ENCODE measurements at places on chromosomes 4 and X. TPM values are rescaled to one million over a fixed set of nuclear protein-coding genes. Genes with fewer than 3 reads are reported as not detected.

DNA sequence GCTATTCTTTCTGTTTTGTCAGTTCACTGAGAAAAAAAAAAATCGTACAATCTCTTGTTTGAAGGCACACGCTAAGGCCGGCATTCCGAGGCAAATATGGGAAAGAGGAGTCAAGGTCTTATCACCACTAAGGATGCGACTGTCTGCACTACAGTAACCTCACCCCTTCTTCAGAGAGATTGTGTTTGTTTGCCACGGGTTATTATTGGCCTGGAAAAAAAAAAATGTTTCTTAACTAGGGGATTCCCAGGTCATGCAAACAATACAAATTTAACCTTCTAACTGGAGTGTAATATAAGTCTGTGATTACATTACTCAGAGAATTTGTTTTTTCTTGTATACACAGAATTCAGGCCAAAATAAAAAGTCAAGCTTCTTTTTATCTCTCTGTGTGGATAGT is 168.3 kb downstream of the TMA16 start:
- DNase-seq = no peak

GRCh38 chr4:172950990-172951389 is 217.6 kb upstream of the GALNT7 start:
- no peak for DNase-seq

PPP1R3F gene
- total RNA-seq = 5.3 TPM

DNA sequence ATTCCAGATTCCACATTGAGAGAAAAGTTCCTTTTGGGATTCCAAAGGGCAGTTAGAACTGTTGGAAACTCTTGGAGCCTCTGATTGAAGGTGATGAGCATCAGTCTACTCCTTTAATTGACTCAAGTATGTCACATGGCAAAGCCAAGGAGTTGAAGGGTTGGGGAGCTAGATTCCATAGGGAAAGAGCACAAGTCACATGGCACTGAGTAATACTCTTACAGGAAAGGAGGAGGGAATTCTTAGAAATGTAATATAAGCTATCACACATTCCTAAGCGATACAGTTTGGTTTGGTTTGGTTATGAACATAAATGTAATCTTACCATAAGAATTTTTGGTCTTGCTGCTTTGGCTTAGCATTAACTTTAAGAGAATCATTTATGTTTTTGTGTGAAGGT is 15.7 kb downstream of the SPCS3 start:
- DNase-seq = no peak

- no peak for DNase-seq
Measured at GRCh38 chr4:118589471-118590055, 95.6 kb upstream of the METTL14 start.

ADH1B gene
- 97.3 TPM for total RNA-seq

GRCh38 chr4:874056-874455 is 48.1 kb upstream of the CPLX1 start:
- no peak for DNase-seq

- DNase-seq = no peak
Measured at GRCh38 chrX:133085785-133086184, 11.1 kb downstream of the USP26 start.

GRCh38 chrX:150573702-150574101 is 5.3 kb downstream of the MTM1 start:
- peak; percentile 60 for DNase-seq

GRCh38 chr4:86895692-86896488 is 3.7 kb upstream of the C4orf36 start:
- DNase-seq = no peak

PASD1 gene
- total RNA-seq = not detected

DNA sequence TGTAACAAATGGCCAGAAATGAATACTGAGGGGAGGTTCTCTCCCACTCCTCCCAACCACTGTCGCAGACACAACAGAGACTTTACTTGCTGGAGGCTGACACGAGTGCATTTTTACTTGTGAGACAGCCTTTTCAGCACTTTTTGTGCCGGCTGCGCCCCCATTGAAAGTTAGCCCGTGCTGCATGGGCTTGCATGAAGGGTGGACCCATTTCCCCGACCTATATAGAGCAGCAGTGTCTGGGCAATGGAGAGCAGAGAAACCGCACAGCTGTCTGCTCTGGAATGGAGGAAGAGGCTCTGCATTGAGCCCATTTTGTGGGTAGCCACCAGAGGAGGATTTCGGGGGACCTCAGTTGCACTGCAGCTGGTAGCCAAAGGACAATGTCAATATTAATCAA is 208.8 kb downstream of the UGT8 start:
- no peak for DNase-seq

DNA sequence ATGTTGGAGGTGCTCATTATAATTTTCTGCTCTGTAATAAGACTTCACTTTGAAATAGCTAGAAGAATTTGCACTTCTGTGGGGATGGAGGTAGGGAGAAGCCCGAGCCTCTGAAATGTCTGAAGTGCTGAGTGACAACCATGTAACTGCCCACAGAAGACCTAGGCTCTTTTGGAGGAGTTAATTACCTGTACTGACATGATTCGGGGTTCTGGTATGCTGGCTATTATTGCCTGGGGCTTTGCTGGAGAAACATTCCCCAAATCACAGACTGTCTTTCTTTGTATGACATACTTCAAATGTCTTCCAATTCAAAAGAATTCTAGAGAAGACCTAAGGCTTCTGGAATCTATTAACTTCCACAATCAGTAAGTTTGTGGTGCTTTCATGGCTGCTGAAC is 211.2 kb upstream of the POF1B start:
- DNase-seq = no peak

DNA sequence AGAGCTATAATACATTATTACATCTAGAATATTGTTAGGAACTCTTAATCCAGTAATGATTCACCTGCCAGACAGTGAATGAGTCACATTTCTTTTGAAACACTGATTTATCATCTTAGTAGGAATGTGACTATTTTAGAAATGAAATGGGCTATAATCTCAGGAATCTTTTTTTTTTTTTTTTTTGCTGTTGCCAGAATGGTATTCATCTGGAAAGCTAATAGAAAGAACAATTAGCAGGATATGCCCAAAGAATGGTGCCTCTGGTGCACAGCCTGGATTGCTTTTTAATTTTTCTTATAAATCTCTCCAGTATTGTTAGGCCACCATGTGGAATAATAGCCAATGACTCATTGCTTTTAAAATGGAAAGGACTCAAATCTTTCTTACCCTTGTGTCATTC is 181.1 kb upstream of the SMIM31 start:
- no peak for DNase-seq

- no peak for DNase-seq
Measured at GRCh38 chr4:151688785-151689043, 72.1 kb downstream of the GATB start.

GRCh38 chr4:135833529-135833928 is 1631.9 kb upstream of the PABPC4L start:
- no peak for DNase-seq

PDCL2 gene
- total RNA-seq = not detected

NAT8L gene
- total RNA-seq = 3.1 TPM

DNA sequence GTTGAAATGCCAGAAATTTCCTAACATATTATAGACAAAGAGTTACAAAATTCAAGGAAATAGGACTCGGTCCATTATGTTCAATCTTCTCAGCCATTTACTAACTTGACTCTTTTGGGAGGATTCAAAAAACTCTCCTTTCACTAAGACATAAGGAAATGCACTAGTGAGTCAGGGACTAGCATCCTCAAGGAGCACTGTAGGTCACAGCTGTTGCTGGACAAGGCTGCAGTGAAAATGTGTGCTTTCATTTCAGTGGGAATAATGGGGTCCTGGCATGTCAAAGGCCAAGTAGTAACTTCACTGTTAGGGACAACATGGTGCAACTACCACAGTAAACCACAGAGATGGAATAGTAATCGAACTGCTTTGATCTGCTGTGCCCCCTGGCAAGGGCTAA is 56.9 kb upstream of the ABCG2 start:
- DNase-seq = no peak

DNA sequence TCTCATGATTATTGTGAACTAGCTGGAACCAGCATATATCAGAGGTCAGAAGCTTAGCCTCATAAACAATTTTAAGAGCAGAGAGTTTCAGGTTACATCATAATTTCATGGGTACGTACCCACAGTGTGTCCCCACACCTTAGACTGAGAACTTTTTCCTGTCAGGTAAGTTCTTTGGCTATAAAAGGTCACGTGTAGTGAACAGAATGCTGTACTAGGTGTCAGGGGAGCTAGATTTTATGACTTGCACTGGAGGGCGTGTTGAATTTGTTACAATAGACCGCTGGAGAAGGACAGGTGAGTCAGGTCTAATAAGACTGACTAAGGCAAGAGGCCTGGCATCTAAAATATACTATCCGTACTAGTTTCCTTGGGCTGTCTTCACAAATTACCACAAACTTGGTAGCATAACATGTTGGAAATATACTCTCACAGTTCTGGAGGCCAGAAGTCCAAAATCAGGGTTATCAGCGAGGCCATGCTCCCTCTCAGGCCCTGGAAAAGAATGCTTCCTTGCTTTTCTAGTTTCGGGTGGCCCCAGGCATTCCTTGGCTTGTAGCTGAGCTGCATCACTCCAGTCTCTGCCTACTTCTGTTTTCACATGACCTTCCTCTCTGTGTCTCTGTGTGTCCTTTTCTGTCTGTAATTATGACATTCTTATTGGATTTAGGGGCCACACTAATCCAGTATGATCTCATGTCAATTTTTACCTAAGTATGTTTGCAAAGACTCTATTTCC is 512.0 kb upstream of the NR3C2 start:
- no peak for DNase-seq

SATL1 gene
- total RNA-seq = not detected

- DNase-seq = no peak
Measured at GRCh38 chr4:24489870-24490269, 94.5 kb downstream of the DHX15 start.

DNA sequence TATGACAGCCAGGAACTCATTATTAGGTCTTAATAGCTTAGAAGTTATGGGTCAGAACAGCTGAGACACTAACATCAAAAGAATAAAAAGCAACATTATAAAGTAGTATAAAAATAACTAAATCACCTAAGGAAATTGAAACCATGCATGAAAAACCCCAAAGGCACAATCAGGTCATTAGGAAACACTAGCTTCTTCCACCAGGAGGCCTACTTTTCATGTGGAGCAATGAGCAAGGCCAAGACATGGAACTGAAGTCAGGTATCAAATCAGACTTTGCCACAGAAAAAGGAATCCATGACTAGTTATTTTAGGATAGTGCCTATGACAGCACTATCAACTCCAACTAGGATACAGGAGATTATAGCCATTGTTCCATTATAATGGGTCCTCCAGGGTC is 7.9 kb downstream of the HUWE1 start:
- no peak for DNase-seq

DNA sequence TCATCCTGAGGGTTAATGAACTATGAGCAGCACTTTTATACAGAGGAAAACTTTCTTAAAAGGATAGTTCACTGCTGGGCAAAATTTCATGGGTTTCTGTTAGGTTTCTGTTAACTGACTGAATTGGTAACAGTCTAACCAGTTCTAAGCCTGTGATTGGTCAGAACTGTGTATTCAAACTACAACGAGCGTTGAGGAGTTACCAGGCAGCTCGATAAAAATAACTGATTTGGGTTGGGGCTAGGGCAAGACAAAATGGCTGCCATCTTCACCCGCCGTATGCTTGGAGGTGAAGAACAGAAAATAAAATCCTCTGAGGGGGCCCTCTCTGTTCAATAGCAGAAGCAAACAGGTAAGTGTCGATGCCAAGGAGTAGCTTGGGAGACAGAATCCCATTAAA is 22.0 kb downstream of the FAM133A start:
- DNase-seq = no peak

- no peak for DNase-seq
Measured at GRCh38 chr4:15344041-15344440, 83.8 kb upstream of the C1QTNF7 start.

CCDC149 gene
- 6.5 TPM for total RNA-seq

DNA sequence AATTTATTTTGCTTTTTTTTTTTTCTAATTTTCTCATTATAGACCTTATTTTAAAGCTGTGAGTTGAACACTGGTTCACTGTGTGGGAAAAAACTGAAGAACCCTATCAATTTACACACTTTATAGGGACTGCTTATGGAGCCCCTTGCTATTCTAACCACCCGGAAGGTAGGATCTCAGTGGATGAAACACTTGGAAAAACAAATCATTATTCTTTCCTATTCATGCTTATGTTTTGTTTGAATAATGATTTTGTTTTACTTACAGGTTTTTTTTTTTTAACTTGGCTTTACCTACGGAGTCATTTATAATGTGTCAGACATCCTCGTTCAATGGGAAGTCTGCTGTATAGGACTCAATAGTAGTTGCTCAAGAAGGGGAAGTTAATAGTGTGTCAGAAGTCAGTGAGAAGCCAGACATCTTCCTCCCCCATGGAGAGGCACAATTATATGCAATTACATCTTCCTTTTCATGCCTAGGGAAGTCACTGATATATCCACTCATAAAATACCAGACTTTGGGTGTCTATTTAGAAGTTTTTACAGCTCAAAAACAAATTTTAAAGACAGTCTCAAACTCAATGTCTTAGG is 113.2 kb downstream of the ARSF start:
- DNase-seq = no peak

- DNase-seq = no peak
Measured at GRCh38 chr4:70632028-70632427, 3.5 kb downstream of the ENAM start.

FGF13 gene
- total RNA-seq = 3.2 TPM

EVC gene
- total RNA-seq = 5.1 TPM

GRCh38 chr4:84498935-84499623 is at the start of gene NKX6-1:
Gene NKX6-1 (minus strand): TSS chr4:84499292. CDS start chr4:84498228, 1,064 bp downstream.
- DNase-seq = no peak

METTL14 gene
- total RNA-seq = 43.3 TPM

DNA sequence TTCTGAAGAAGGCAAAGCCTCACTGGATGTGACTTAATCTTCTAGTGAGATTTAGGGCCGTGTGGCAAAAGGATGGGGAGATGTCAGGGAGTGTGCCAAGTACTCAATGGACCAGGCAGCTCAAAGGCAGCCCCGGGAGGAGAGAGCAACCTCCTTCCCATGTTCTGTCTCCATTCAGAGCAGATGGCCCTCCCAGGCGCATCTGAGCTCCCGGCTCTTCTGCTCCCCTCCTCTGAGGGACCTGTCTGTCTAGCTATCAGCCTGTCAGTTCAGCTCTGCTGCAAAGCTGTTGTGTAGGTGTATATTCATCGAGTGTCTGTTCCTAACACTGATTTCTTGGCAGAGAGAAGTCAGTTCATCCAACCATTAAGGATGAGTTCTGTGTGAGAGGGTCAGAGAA is 10.9 kb upstream of the PORCN start:
- DNase-seq = no peak

DNA sequence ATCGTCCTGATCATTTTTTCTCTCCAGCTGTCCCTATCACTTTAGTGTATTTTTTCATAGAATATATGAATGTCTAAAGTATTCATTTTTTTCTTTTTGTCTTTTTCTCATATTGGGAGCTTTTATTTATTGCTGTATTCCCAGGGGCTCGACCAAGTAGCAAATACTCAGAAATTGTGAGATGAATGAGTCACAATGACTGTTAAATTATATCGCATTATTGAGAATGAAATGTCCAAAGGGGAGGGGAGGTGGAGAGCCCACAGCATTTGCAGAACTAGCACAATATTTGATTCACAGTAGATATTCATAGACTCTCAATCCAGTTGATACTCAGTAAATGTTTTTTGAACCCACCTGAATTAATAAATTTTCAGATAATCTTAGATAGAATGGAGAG is 543.6 kb upstream of the FAM241A start:
- DNase-seq = no peak

GRCh38 chrX:29487714-29488113 is 727.6 kb upstream of the MAGEB2 start:
- no peak for DNase-seq

- no peak for DNase-seq
Measured at GRCh38 chr4:22391551-22391950, 124.3 kb downstream of the ADGRA3 start.

- DNase-seq = no peak
Measured at GRCh38 chr4:39043058-39043860, 11.1 kb upstream of the TMEM156 start.

GRCh38 chrX:17537723-17538243 is 162.8 kb downstream of the NHS start:
- DNase-seq = no peak

Data from spleen (tissue), 13 donors.